Activated naive CD4-positive, alpha-beta T cell (primary cell): ENCODE measurements at places on chromosomes 6 and 20.

DNA sequence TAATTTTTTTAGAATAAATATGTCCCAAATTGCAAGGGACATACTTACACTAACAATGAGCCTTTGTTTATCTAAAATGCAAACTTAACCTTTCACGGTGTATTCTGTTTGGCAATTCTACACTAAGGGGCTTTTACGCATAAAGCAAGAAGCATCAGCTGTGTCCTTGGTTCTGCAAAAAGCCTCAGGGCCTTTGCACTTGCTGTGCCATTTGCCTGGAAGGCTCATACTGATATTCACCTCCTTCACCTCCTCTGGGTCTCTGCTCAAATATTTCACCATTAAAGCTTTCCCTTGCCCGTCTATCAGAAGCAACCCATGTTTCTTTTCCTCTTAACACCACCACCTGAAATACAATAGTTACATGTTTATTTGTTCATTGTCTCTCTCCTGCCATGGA is 8.9 kb upstream of the BMP7 start:
- no peak for DNase-seq

GRCh38 chr6:148193063-148193680 is 149.5 kb upstream of the SASH1 start:
- DNase-seq, result no peak

- DNase-seq, result no peak
Measured at GRCh38 chr6:158256746-158257424, 55.4 kb upstream of the TULP4 start.

DNA sequence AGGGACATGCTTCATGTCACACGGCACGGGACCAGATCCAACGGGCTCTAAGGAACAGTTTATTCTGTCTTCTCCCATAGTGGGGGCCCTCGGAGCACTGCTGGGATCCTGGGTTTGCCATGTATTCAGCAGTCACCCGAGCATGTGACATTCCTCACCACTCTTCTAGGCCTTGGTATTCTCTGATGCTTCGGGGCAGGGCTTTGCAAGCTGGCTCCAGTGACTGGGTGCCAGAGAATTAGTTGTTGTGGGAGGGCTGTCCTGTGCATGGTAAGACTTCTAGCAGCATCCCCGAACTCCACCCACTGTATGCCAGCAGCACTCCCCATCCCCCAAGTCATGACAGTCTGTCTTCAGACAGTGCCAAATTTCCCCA is 5.4 kb downstream of the CCN5 start:
- DNase-seq, result no peak

- no peak for DNase-seq
Measured at GRCh38 chr6:53918854-53919510, 124.2 kb downstream of the LRRC1 start.
